Skeletal muscle tissue (tissue), 5 donors: ENCODE measurements at places on chromosomes 12 and 14. TPM values are rescaled to one million over a fixed set of nuclear protein-coding genes. Genes with fewer than 3 reads are reported as not detected.

CFL2 gene
- total RNA-seq: 241 TPM

TMEM63C gene
- total RNA-seq: 3.1 TPM

TRPV4 gene
- total RNA-seq: 0.52 TPM

SYNJ2BP gene
- total RNA-seq: 16.7 TPM

CCDC88C gene
- 9.4 TPM for total RNA-seq

CLEC2B gene
- 2.6 TPM for total RNA-seq

GLIPR1L1 gene
- total RNA-seq: not detected

NKX2-1 gene
- not detected for total RNA-seq

TSPAN19 gene
- not detected for total RNA-seq

FANCM gene
- total RNA-seq: 7.3 TPM

DLK1 gene
- total RNA-seq: 283 TPM

TCL1B gene
- 1.0 TPM for total RNA-seq

RERG gene
- 4.7 TPM for total RNA-seq

KRT80 gene
- 0.52 TPM for total RNA-seq

PAX9 gene
- total RNA-seq: 0.52 TPM

ATG101 gene
- total RNA-seq: 34.4 TPM

SLC2A3 gene
- total RNA-seq: 49.6 TPM

LRP1-AS gene
- 1.0 TPM for total RNA-seq

BEST3 gene
- total RNA-seq: 45.4 TPM
